GF-D8 (cell line): ENCODE measurements at places on chromosomes 6 and 20.

- DNase-seq: no peak
Measured at GRCh38 chr20:57426271-57426689, 35.1 kb downstream of the RBM38 start.

DNA sequence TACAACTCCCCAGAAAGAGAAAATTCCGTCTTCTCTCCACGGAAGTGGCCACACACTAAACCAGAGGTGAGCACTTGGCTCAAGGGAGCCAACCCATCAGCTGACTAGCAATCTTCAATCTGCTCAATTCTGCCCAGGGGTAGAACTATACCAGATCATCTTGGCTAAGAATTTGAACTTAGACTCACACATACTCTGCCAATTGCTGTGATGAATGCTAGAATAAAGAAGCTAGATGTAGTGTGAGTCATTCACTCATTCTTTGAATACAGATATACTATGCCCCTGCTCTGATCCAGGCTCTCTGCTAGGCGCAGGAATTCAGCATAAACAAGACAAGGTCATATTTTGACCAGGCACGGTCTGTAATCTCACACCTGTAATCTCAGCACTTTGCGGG is 147.9 kb upstream of the SHLD1 start:
- no peak for DNase-seq

DNA sequence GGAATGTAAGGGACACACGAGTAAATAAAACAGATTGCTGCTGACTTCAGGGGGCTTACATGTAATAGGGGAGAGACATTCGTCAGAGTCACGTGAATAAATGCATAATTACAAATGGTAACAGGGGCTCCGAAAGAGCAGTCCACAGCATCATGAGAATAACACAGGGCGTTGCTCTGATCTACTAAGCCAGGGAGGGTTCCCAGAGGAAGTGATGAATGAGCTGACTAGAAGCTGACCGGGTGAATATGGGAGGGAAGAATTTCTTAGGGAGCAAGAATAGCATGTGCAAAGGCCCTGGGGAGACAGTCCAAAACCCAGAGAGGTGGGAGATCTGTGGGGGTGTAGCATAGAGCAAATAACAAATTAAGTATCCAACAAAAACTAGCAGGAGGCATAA is 2.4 kb downstream of the BPI start:
- DNase-seq: no peak

- DNase-seq: no peak
Measured at GRCh38 chr6:73340048-73340447, 14.0 kb downstream of the DPPA5 start.

GRCh38 chr6:12138936-12139335 is 126.8 kb downstream of the HIVEP1 start:
- no peak for DNase-seq

DNA sequence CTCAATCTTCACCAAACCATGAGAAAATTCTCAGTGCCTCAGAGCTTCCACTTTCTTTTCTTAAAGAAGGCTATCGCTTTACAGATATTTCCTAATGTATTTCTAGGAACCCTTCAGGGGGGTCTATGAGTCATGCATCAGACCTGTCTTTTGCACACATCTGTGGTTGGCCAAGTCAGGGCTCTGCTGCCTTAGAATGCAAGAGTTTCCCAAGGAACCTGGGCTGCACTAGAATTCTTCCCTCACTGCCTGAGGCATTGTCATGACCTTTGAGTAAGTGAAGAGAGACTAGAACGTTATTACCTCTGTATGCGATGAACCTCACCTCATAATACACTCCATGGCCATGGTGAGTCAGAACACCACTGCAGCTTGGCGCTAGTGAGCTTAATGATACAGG is 365.0 kb upstream of the ID4 start:
- DNase-seq: no peak

DNA sequence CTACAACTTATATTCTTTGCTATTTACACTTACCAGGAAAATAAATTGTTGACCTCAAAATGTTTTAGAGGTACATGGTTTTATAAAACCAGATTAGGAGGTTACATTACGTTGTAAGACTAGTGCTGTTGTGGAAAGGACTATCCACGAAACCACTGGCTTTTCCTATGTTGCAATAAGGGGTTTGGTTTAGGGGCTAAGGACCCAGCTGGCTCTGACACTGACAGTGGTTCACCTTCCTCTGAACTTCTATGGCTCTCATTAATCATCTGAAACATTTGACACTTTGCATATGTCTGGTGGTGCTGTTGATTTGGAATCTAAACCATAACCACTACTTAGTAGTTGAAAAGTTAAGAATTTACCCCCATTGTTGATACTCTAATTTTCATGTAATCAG is 186.7 kb downstream of the NKAIN2 start:
- DNase-seq: no peak

DNA sequence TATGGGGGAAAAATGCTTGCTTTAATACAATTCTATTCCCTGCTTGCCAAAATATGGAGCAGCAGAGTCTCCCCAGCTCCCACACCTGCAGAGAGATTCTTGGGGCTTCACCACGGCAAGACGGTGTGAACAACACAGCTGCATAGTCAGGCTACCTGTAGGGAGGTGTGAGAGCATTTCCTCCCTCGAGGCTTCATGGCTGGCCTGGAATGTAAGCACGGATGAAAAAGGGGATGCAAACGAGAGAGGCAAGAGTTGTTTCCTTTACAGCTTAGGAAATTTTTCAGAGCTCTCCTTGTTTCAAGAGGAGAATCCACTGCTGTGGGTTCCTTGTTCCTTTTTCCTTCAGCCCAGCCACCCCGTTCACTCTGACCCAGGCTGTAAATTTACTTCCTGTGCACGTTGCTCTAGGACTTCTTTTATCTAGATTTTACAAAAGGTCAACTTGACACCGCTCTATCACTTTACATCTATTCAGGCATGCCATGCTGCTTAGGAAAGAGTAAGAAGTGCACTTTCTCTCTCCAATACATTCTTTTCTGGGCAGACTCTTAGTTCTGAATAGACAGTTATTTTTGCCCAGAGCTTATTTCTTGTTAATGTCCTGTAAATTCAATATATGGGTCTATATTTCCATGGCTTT is 197.1 kb downstream of the KHDC1L start:
- DNase-seq: peak; percentile 60

DNA sequence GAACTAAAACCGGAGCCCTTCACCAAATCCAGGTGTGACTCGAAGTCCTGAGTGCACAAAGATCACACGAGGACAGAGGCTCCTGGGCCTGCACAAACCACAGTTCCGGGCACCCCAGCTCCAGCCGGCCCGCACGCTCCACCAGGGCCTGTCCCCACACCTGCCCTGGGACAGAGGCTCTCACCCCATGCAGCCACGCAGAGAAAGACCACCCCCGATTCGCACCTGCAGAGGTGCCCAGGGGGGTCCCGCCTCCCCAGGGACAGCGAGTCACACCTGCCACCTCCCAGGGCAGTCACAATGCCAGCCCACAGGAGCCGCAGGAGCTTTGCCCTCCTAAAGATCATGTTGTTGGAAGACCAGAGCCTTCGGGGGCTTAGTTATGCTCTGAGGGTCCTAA is 25.4 kb upstream of the MRGBP start:
- DNase-seq: no peak

DNA sequence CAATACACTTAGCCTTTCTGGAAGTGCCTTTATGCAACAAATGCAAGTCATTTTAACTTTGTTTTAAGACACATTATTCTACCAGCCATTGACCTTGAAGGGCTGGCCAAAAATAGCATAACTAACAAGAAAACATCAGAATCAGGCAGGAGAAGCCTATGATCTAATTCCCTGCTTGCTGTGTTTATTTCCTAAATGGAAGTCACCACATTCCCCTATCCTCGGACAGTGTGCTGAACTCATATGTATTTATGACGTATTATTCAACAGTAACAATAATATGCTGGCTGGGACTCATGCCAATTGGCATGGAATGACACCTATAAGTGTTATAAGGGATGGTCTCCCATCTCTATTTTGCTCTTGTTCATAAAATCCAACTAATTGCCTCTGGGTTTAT is 140.7 kb downstream of the MAP3K7 start:
- DNase-seq: no peak

DNA sequence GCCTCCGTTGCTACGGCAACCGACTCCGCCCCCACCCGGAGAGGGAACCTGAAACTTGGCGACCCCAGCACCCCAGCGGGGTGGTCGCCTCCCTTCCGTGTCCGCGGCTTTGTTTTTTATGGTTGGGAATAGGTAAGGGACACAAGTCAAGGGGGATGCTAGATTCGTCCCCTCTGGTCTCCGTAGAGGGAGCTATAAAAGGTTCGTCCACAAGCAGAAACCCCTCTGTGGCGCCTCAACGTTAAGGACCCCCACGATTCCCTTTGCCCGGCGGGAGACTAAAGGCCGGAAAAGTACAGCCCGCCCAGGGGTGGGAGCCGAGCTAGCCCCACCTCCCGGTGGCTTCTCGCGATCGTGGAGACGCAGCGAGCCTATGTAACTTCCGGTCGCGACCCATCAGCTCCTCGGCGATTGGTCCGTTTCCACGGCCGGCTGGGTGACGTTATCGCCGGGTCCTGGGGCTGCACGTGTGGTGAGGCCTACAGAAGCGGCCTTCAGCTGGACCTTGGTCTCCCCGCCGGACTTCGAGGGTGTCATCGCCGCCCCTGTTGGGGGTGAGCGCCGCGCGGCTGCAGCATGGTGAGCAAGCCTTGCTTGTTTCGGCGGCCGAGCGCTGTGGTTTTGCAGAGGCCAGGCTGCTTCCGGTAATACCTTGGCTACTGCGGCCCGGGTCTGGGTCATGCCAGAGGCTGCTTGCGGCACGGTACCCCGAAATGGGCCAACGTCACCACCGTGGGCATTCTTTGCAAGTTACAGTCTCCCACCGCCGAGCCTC is at the start of gene LTV1:
TSS of gene LTV1 (plus strand) at position 437 of the 775 bp plus-strand sequence. CDS start at position 577, 140 bp downstream.
- DNase-seq: peak; percentile 83

DNA sequence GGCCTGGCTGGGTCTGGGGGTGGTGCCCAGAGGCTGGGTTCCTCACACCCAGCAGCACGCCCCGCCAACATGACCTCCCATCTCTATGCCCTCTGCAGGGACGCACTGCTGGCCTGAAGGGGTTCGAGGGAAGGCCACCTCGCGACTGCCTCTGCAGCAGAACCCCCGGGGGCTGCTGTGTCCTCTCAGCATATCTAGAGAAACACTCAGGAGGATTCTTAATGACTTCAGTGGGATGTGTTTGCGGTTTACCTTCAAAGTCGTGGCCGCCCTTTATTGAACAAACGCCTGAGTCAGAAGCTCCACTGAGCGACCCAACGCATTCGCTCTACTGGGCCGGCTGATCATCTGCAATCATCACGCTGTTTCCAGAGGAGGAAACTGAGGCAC is 54.8 kb upstream of the GATA5 start:
- no peak for DNase-seq

GRCh38 chr6:129350278-129350677 is 359.7 kb downstream of the ARHGAP18 start:
- no peak for DNase-seq

DNA sequence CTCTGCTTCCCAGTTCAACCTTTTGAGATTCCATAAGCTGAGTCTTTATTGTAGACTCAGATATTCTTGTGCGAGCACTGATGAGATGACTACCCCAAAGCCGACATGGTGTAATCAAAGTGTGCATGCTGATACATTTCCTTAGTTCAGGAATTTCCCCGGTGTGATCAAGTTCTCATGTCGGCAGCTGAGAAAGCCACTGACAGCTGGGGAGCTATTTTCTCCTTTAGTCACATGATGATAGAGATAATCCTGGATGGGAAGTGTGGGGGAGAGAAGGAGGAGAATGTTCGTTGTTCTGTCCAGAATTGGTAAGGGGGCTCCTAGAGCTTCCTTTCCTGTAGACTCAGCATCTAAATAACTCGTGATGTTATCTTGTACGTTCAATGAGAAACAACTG is 7.7 kb upstream of the CAP2 start:
- no peak for DNase-seq

GRCh38 chr20:36604952-36605398 is 604 bp upstream of the RAB5IF start:
- peak; percentile 57 for DNase-seq

DNA sequence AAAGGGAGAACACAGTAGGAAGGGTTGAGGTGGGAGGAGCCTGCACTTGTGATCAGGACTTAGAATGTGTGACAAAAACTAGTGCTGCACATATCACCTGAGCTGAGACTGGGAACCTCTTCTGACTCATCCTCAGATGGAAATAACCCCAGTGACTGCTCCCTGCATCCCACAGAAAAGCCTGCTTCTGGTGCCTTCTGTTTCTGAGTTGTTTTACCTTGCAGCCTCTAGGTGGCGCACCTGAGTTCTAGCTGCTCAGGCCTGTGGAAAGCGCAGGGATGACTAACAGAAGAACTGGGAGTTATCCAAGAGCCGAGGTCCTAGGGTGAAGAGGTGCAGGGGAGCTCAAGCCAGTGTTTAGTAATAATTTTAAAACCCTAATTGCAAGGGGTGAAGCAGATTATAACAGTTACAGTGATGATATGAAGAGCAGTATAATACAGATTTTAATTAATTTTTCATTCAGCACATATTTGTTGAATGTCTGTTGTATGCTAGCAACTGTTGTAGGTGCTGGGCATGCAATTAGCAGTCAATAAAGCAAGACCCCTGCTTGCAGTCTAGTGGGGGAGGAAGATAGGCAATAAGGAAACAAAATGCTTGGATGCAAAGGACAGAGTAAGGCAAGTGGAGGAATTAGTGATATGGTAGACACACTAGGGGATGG is 302.5 kb downstream of the DHX35 start:
- DNase-seq: no peak

- no peak for DNase-seq
Measured at GRCh38 chr20:4601630-4602296, 119.9 kb upstream of the PRND start.

GRCh38 chr6:157927011-157927410 is 54.7 kb upstream of the SYNJ2 start:
- DNase-seq: no peak

DNA sequence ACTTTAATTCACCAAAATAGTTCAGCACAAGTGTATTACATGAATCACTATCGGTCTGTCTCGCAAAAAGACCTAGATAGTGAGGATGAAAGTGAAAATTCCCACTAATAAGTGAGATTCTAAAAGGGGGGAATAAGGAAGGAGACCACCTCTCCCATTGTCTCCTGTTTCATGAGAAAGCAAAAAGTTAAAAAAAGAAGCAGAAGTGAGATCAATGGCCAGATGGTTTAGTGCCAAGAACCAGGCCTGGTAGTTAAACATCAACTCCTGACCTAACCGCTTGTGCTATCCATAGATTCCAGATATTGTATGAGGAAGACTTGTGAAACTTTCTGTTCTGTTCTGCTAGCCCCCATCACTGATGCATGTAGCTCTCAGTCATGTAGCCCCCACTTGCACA is 293.0 kb downstream of the RNGTT start:
- no peak for DNase-seq
